Type B pancreatic cell (in vitro differentiated cells): ENCODE measurements at places on chromosomes 7 and 10. TPM values are rescaled to one million over a fixed set of nuclear protein-coding genes. Genes with fewer than 3 reads are reported as not detected.

DNA sequence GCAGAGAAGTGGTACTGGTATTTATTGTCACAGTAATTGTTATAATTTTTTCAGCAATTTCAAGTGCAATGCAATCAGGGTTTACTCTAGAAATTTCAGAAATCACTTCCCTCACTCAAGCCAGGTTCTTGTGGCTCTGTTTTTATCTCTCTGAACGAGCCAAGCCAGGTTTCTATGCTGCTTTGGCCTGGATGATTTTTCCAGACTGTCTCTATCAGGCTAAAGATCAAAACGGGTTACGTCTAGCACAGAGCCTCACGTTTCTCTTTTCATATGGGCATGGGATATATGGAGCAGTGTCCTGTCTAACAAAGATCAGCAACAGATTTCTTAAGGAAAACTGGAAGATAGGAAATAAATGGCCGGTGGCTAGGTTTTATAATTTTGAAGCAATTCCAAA, 1105.3 kb downstream of the NRG3 start:
- DNase-seq, result no peak

GRCh38 chr7:47594406-47594805, 12.5 kb upstream of the TNS3 start:
- DNase-seq, result no peak

- DNase-seq, result no peak
These were observed at the start of gene TBX20 for GRCh38 chr7:35253710-35254495. Gene TBX20 (minus strand): TSS chr7:35254100. CDS start chr7:35253620, 480 bp downstream.

- no peak for DNase-seq
These were observed 6.4 kb downstream of the USP54 start for GRCh38 chr10:73584737-73585136.

- DNase-seq, result no peak
These were observed 23.4 kb upstream of the SHH start for GRCh38 chr7:155835446-155836215.

DNA sequence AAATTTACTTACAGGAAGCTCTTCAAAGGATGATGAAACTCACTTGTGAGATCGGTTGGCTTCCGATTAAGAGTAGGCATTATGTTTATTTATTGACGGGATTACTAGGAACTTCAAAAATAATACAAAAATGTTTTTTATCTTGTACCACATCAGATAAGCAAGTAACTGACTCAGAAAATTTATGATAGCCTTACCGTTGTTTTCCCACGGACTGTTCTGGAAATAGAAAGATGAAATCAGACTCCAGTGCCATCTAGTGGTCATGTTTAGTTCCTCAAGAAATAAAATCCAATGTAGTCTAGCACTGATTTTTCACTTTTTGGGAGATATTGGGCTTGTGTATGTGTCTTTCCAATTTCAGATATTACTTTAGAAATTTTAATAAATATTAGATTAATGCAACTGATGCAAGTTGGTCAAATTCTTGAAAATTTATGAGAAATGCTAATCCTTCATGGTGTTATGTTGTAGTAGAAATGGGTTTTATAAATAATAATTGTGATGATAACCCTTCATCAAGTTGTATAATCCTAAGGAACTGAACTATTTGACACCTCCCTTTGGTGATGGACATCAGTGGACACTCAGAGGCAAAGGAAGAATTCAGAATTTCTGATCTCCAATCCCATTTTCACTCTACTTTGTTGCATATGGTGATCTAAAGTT, 168.8 kb downstream of the TMEM26 start:
- no peak for DNase-seq

GRCh38 chr7:8255680-8256655, 6.0 kb downstream of the ICA1 start:
- no peak for DNase-seq

DNA sequence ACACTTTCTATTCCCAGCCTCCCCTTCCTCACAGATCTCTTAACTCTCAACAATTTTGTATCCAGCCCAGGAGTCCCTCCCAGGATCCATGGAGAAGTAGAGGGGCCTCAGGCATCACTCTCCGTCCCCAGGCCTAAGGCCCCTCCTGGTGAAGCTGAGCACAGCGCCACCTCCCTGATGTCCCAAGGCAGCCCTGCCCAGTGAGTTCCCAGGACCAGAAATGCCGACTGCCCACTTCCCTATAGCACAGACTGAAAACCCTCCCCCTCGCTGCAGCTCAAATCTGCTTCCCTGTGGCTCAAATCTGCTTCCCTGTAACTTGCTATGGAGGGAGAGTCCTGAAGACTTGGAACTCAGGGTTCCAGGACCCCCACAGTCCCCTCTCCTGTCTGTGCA, 35.6 kb downstream of the YKT6 start:
- DNase-seq, result no peak

GRCh38 chr10:2414039-2414438, 653.3 kb upstream of the PFKP start:
- no peak for DNase-seq

DNA sequence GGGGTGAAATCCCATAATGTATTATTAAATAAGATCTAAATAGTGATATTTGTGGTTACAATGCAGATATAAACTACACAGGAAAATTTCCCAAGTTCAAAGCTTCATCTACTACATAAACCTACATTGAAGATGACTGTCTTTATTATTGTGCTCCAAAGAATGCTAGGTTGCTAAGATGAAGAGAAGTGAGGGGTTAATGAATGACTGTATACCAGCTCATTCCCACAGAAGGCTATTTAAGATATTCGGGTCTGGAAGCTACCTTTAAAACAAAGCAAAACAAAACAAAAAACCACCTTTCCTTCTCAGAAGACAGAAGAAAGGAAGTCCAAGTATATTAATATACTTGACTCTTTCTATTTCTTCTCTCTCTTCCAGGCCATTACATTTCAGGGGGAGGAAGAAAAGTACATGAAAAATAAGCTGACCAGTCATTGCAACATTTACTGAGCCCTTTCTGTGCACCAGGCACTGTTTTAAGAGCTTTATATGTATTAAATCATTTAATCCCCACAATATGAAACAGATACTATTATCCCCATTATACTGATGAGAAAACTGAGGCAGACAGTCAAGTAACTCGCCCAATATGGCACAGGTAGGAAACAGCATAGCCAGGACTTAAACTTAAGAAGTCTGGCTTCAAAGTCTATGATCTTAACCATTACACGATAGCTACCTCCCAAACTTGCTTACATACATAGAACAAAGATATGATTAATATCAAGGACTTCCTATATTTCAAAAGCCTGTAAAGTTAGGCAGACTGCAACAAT, 48.1 kb downstream of the TNPO3 start:
- DNase-seq, result no peak

DNA sequence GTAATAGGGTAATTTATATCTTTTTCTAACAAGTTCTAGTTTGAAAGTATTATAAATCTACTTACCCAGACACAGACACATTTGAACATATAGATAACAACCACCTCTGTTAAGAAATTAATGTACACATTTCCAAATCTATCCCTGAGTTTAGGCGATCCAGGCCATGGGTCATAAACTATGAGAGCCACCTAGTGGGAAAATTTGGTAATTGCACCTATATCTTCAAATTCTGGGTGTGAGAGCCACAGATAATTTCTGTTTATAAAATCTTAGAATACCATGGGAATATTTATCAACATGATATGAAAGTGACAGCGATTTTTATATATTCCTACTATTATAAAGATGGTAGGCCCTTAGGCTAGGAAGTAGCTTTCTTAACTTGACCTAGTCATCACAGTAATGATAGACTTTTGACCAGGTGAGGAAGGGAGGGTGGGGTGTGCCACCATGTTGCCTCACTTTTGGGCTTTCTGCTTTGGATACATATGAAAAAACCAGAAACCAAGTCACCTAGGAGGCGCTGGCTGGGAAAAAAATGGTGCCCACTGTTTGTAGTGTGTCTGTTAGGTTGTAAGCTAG, 8.0 kb upstream of the EPHA1 start:
- DNase-seq, result no peak

DNA sequence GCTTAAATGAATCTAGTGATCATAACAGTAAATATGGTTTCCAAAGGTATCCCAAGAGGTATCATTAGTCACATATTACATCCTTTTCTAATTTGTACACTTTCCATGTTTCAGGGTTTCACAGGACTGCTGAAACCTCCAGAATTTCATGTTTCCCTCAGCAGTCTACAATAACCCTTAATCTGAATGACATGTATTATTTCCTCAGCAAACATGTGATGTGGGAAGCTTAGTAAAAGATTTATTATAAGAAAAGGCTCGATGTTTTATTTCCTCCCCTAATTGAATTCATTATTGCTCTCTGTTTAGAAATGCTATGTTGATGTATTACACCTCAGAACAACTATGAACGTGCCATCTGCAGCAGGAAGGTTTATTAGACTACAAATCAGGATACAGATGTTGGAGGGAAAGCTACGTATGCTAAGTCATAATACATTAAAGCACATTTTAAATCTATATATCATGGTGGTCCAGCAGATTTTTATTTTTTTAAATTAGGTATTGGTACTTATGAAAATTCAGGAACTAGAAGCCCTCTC, 52.5 kb upstream of the SKAP2 start:
- no peak for DNase-seq

DNA sequence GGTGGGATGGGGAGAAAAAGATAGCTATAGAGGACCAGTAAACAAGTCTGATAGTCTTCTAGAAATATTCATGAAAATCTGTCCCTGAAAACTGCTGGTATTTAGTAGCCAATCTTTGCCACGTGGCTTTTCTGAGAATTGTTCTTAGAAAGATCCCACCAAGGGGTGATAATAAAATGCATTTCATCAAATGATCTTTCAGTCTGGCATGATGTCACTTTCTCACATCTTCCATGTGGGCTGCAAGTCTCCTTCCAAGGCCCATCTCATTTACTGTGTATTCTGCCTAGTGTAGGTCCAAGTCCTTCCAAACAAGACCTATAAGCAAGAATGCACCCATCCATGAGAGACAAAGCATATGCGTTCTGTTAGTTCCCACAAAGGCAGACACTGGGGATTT, 226.0 kb downstream of the CHCHD3 start:
- DNase-seq, result no peak

DNA sequence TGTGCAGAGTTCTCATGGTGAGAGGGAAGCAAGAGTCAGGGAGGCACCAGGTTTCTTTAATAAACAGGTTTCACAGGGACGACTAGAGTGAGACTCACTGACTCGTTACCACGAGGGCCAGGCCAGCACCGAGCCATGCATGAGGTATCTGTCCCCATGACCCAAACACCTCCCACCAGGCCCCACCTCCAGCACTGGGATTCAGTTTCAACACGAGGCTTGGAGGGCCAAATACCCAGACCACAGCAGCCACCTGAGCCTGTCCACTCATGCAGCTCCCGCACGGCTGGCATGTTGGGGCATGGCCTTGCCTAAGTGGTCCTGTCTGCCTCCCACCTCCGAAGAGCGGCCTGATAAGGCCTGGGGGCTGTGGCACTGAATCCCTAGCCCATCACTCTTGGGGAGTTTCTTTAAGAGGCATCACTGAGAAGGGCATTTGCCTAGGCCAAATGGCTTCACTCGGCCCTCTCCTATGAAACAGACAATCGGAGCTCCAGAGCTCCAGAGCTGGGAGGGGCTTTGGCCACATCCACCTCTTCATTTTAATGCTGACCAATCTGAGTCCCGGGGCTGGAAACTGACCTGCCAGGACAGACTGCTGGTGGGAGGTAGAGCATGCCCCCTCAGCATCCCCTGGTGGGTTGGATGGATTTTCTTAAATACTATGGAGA, 157.8 kb downstream of the DNAJB6 start:
- no peak for DNase-seq

DNA sequence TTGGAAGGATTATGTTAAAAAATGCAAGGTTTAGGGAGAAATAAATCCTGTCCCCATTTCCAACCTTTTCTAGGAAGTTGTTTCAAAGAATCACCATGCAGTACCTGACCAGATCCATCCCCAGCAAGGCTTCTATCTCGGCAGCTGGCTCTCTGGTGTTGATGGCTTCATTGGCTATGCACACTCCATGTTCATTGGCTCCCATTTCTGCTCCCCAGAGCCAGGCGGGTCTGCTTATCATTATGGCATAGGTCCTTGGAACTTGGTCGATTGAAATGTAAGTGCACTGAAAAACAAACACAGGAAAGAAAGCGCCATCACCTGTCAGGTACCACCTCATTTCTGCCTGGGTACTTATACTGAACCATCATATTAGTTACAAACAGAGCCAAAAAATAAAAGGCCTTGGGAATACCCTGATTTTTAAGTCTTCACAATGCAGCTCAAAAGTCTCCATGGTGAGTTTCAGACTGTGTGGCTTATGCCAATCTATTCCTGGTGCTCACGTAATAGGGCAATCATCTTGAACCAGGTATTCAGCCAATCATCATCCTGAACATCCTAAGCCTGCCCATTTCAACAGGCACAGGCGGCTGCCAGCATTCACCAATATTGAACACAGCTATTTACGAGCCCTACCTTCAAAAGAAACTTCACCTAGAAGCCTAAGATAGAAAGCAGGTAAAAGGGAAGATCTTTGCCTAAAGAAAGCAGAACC, 34.4 kb downstream of the SCRN1 start:
- no peak for DNase-seq

- no peak for DNase-seq
These were observed 132.6 kb downstream of the RGS10 start for GRCh38 chr10:119409906-119410305.

- no peak for DNase-seq
These were observed 2.7 kb upstream of the CUL2 start for GRCh38 chr10:35092851-35093250.

DNA sequence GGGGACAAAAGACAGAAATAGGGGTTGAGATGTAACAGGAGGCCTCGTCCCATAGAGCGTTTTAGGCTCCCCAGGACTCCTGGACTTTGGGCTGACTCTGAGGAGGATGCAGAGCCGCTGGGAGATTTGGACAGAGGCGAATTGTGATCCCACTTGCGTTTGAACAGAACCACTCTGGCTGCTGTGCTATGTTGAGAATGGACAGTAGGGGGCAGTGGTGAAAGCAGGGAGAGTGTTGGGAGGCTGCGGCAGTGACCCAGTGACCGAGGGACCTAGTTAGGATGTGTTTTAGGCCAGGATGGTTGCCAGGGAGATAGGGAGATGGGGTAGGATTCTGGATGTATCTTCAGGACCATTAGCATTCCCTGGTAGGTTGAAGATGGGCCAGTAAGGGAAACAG, 271.6 kb downstream of the CCDC3 start:
- no peak for DNase-seq

- DNase-seq, result no peak
These were observed 14.0 kb downstream of the ASNS start for GRCh38 chr7:97858221-97858620.

- no peak for DNase-seq
These were observed 296.8 kb downstream of the DNAJB6 start for GRCh38 chr7:157633465-157634185.

- DNase-seq, result no peak
These were observed 46.1 kb upstream of the CACUL1 start for GRCh38 chr10:118800920-118801319.

GRCh38 chr10:29448125-29448524, 159.3 kb downstream of the LYZL1 start:
- DNase-seq, result no peak

The NT5C3A gene
- total RNA-seq, result 25.4 and 30.9 TPM in 2 replicates

The ERVW-1 gene
- 0.12 and 1.2 TPM in 2 replicates for total RNA-seq

The EBF3 gene
- 0.81 and 26.1 TPM in 2 replicates for total RNA-seq

The OPALIN gene
- not detected in 2 replicates for total RNA-seq

The BTBD16 gene
- 0.29 and 0.46 TPM in 2 replicates for total RNA-seq

The EBLN1 gene
- not detected in 2 replicates for total RNA-seq

The ADAM22 gene
- total RNA-seq, result 2.9 and 8.1 TPM in 2 replicates

The TMEM26 gene
- 0.79 and 3.4 TPM in 2 replicates for total RNA-seq

The DLX6 gene
- total RNA-seq, result 3.5 and 25.5 TPM in 2 replicates

The SRGN gene
- not detected in 2 replicates for total RNA-seq
